ENCODE measurements at places on chromosomes 7 and 10.

- DNase-seq: no peak
These were observed 789 bp downstream of the PDGFA start for GRCh38 chr7:518630-519483.

GRCh38 chr10:14812271-14812670 is 25.6 kb downstream of the CDNF start:
- DNase-seq: no peak

- DNase-seq: no peak
These were observed 799 bp downstream of the KCNK18 start for GRCh38 chr10:117198088-117198487.

DNA sequence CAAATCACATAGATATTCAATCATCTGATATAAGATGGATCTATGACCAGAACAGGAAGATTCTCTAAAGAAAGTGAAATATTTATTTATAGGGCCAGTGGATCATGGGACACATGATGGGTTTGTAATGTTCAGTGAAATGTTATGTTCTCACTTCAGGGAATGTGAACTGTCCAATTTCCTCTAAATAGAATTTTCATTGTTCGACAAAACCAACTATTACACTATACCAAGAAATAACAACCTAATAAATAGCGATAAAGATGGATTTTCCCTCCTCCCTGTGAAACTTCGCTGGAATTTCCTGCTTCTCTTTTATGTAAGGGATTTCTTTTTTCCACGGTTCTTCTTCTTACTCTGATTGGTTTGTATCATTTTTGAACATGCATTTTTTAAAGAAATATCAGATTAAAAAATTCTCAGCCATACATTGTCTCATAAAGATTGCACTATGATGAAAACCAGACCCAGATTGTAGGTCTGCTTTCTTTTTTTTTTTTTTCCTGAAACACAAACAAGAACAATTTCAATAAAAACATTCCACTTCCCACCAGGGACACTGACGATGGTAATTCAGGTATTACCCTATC is 139.8 kb upstream of the ZEB1 start:
- no peak for DNase-seq

GRCh38 chr7:98531717-98532116 is 85.4 kb upstream of the NPTX2 start:
- DNase-seq: no peak

DNA sequence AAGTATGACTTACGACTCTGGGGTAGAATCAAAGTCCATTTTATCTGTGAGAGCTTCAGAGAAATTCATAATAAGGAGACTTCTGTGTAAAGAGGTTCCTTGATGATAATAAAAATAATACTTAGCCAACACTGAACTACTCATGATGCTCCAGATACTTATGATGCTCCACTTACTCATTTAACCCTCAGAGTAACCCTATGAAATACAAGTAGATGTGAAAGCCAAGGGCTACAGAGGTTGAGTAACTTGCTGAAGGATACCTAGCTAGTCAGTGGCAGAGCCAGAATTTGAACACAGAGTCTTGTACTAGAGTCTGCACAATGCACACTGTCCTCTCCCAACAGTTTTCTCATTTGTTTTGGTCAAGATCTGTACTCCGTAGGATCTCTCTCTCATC is 89.5 kb downstream of the HECW1 start:
- no peak for DNase-seq

DNA sequence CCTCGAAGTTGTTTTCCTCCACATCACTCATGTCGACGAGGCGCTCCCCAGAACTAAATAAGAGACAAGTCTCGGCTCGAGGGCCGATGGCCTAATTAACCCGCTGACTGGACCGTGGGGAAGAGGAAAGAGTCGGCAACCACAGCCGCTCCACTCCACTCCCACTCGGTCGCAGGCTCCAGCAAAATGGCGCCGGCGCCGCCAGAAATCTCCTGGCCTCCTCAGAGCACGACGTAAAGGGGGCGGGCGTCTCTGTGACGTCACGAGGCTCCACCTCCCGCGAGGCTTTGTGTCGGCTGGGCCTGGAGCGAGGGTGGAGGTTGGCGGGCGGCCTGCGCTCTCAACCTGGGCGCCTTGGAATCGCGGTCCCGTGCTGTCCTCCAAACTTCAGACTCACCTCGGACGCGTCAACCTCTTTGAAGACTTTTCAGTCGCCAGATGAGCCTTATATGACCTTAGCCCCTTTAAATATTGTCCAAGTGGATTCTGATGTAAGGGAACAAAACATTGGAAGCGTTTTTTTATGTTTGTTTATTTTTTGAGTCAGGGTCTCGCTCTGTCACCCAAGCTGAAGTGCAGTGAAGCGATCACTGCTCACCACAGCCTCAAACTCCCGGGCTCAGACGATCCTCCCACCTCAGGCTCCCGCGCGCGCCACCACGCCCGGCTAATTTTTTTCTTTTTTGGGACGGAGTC is at the start of gene TRA2A:
TSS of gene TRA2A (minus strand) at position 188 of the 696 bp plus-strand sequence. CDS start at position 31, 157 bp downstream.
- peak; percentile 96 for DNase-seq
